Stimulated activated CD4-positive, alpha-beta T cell treated with anti-CD3 and anti-CD28 coated beads, Interleukin-15, amount 100 ng/mL, for 1 hour (primary cell): ENCODE measurements at places on chromosomes 2 and 18.

- no peak for DNase-seq
These were observed 96.9 kb upstream of the ZNF397 start for GRCh38 chr18:35143622-35144596.

- no peak for DNase-seq
These were observed 264.8 kb downstream of the C1D start for GRCh38 chr2:67797801-67798540.

GRCh38 chr18:76364282-76365259 lies 130.5 kb downstream of the ZNF516 start:
- DNase-seq, result no peak

DNA sequence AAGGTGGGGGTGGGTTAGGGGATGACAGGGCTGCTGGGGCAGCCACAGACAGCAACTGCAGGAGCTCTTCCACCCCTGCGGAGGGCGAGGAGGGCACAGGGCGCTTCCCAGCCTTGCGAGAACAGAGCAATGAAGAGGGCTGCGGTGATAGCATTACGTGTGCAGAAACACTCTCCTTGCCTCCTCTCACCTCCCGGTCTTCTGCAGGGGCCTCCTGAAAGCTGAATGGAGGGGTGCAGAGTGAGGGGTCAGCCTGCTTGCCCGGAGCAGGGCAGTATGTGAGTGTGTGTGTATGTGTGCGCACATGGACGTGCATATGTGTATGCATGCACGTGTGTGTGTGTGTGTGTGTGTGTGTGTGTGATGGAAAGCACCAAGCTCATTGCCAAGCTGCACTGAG lies 29.5 kb upstream of the IL1R2 start:
- DNase-seq, result no peak

GRCh38 chr2:29433920-29434319 lies 318.7 kb downstream of the CLIP4 start:
- no peak for DNase-seq

GRCh38 chr2:181317511-181317910 lies 139.7 kb upstream of the ITGA4 start:
- DNase-seq, result no peak

DNA sequence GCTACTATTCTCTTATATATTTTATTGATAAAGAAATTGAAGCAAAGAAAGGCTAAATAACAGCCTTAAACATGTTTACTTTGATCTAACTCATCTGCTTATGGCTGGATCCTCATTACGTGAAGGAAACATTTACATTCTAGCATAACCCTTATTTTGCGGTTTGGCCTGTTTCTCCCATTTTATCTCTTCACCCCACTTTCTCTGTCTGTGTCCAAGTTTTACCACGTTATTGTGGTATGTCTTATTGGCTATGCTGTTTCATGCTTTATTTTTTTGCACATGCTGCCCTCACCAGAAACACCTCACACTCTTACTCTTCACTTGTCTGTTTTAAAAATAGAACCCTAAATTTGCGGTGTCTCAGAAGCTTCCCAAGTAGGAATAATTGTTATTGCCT lies 78.5 kb downstream of the RPIA start:
- no peak for DNase-seq

DNA sequence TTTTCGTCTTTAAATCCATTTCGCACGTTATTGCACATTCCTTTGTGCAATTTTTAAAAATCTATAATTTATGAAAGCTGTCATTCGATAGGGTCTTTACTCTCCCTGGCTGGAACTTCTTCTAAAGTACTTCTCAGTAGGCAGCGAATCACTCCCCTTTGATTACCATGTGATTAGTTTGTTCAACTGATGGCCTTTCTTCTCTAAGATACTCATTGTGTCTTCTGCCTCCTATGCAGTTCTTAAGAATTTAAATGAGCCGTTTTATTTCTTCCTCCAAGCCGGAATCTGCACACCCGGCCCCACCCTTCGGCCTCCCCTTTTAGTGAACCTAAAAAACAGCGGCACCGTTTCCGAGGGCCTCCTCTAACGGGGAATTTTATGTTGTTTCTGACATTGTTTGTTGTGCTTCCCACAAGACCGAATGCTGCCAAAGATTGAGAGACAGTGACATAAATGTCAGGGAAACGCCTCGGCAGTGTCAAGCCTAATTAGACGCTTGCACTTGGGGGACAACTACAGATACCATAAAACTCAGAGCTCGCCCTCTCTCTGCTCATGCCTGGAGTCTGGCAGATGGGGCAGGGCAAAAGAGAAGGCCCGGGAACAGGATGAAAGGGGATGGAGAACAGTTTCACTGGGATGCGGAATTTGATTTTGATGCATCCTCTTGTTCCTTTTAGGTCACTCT lies 255.3 kb downstream of the BCL11A start:
- DNase-seq, result no peak

- no peak for DNase-seq
These were observed 42.8 kb downstream of the ATOH8 start for GRCh38 chr2:85796341-85797262.

GRCh38 chr2:66433945-66434678 lies 813 bp upstream of the MEIS1 start:
- DNase-seq, result no peak

GRCh38 chr2:202831242-202832220 lies 40.0 kb downstream of the ICA1L start:
- DNase-seq, result no peak

GRCh38 chr2:181540421-181540820 lies 83.2 kb downstream of the ITGA4 start:
- no peak for DNase-seq

DNA sequence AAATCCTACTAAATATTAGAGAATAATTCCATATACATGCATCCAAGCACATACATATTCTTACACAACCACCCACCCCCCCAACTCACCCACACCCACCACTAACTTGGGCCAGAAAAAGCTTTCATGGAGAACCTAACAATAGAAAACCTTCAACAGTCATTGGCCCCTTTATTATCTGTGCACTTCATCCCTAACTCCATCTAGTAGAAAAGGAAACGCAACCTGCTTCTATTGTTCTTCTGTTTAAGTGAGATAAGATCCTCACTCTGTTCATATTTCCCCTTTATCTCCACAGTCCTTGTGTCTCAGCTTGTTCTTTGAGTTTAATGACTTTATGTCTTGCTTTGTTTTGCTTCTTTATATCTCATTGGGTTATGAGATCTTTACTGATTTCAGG lies 1740.2 kb upstream of the CELF4 start:
- DNase-seq, result no peak

DNA sequence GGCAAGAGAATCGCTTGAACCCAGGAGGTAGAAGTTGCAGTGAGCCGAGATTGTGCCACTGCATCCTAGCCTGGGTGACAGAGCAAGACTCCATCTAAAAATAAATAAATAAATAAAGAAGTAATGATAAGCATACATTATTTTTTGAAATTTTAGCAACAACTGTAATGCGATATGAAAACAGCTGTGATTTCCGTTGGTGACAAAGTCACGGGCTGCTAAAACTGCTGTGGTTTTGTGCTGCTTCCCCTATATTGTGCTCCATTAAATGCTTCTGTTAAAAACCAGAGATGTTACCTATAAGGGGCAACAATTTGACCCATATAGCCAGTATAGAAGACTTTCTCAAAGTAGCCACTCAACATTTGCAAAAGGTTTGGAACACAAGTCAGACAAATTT lies 8.3 kb downstream of the TRIM54 start:
- DNase-seq, result no peak

DNA sequence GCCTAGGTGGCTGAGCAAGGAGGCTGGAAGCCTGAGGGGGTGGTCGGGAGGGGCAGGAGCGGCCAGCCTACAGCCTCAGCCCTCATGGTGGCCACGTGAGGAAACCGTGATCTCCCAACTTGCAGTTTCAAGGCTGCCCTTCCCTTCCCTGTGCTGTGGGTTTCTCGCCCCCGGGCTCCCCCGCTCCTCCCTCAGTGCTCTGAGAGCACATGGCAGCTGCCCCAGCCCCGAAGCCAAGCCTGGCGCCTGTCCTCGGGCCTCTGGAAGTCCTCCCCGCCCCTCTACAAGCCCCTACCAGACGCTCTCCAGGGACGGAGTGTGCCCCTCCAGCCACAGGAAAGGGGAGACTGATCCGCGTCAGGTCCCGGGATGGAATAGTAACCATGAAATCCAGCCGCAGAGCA lies 586 bp upstream of the ANKRD23 start:
- no peak for DNase-seq

DNA sequence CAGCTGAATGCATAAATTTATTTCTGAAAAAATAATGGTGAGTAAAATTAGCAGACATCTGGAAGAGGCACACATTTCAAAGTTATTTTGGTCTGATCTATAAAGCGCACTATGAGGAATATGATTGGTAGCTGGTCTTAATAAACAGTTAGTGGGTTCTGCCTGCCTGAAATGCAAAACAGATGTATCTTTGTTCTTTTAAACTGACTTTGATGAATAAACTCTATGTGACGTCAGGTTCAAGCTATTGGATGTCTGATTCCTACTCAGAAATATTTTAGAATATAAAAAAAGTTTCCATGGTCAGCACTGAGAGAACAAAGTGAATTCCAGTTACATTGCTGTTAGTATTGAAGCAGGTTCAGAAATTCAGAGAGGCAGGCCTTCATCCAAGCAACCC lies 136.4 kb downstream of the TPGS2 start:
- DNase-seq, result no peak

GRCh38 chr18:36899289-36899688 lies 70.4 kb downstream of the KIAA1328 start:
- DNase-seq, result no peak
